ENCODE measurements at places on chromosomes 6 and 20.

GRCh38 chr20:709423-709822 is 33.8 kb upstream of the SCRT2 start:
- no peak for DNase-seq

GRCh38 chr20:35018590-35019371 is 63.1 kb downstream of the MYH7B start:
- DNase-seq = no peak

- DNase-seq = no peak
These were observed 69.5 kb downstream of the TTLL2 start for GRCh38 chr6:167394339-167394738.

DNA sequence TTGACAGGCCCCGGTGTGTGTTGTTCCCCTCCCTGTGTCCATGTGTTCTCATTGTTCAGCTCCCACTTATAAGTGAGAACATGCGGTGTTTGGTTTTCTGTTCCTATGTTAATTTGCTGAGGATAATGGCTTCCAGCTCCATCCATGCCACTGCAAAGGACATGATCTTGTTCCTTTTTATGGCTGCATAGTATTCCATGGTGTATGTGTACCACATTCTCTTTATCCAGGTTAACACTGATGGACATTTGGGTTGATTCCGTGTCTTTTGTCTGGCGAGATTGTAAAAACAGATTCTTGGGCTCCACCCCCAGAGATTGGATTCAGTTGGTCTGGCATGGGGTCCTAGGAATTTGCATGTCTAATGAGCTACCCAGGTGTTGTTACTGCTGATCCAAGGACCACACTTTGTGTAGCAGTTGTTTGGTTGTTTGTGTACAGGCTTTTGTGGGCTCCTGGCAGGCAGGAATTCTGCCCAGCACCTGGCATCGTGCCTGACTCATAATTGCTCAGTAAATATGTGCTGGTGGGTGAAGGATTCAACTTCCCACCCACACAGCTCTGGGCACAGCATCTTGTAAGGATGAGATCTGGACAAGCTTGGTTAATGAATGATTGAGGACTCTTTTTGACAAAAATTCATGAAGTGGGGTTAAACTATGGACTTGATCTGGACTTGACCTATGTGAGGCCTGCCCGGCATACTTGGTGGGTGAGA is 5.2 kb downstream of the TOX2 start:
- DNase-seq = no peak

DNA sequence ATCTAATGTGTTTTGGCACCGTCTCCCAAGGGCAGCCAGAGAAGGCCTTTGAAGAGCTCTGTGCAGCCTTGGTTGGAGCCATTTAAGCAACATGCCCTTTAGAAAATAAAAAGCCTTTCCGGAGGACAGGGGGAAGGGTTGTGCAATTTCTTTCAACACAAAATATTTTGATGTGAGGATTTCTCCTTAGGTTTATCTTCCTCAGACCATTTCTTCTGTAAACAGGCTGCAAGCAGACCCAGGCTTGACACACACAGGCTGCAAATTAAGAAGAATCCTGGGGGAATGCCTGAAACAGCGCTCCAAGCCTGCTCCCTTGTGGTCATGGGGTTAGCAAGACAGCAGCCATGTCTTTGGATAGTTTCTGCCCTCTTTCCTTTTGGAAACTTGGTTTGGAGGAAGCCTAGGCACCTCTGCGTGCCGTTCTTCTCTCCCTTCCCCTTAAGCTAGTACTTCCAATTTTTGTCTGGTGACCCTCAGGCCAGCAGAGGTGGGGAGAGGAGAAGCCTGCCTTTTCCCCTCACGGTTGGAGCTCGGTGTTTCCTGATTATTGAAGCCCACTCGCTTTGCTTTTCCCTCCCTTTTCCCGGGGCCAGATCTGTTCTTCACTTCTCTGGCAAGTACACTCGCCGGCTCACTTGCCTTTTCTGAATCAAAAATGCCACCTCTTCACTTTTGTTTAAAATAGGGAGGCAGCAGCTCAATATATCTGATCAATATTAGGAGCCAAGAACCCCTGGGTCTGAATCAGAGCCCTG is 39.6 kb upstream of the NOX3 start:
- no peak for DNase-seq

DNA sequence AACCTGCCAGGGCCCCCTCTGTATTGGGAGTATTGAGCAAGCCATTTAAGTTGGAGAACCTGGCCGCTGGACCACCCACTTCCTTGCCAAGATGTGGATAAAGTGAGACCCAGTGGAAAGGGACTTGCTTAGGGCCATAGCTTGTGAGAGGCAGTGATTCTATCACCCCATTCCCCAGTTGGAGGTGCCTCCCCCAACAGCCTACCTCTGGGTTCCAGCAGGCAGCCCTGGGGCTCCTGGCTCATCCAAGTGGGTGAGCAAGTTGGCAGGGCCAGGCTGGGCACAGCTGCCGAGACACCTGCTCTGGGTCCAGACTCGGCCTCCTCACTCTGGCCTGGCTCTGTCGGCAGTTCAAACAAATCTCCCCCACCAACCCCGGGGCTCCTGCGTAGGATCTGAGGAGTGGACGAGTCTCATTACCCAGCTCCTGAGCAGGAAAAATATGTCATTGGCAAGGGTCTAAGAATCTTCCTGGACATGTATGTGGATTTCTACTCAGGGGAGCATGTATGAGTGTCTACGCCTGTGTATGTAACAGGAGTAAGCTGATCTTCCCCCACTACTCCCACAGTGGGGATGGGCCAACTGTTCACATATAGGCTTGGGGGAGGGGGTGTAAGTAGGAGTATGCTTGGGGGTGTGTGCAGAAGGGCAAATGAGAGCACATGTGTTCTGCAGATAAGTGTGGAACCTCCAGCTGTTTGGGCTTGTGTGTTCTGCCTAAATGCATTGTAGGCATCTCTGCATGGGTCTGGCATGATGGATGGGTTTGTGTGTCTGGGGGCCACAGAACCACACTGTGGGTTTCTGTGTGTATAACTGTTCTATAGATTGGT is 1.9 kb downstream of the ID1 start:
- no peak for DNase-seq

DNA sequence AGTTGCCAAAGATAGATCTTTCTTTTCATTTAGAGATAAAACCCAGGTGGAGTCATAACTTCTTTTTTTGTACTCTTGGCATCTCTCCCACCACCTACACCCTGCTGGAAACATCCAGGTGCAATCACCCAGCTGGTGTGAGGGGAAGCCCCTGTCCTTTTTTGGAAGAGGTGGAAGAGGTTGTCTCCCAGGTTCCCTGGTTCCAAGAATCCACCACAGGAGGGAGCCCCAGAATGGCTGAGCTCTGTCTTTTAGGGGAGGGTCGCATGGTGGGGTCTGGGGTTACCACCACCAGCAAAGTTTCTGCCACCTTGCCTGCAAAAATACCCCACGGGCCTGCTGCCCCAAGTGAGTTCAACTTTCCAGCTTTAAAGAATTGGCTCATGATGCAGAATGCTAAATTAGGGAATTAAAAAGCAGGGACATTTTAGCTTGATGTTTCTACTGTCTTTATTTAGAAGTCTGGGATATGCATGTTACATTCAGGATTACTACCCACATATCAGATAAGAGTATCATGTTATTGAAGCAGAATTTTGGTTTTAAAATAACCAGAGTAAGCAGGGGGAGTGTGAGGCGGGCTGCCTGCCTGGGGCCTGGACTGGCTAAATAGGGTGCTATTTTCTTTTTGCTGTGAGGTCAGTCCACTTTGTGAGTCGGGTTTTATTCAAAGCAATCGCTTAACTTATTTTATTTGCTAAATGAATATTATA is 11.0 kb downstream of the SMOC2 start:
- DNase-seq = no peak

GRCh38 chr20:6311097-6311496 is 188.3 kb upstream of the FERMT1 start:
- DNase-seq = no peak

DNA sequence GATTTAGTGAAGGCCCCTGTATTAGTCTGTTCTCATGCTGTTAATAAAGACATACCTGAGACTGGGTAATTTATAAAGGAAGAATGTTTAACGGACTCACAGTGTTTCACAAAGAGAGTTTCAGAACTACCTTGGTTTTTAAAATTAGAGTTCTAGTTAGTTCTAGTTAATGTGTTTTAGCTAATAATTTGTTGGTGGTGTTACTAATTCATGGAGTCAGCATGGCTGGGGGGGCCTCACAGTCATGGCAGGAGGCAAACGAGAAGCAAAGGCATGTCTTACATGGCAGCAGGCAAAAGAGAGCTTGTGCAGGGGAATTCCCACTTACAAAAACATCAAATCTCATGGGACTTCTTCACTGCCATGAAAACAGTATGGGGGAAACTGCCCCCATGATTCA is 12.0 kb upstream of the SLC17A3 start:
- no peak for DNase-seq

DNA sequence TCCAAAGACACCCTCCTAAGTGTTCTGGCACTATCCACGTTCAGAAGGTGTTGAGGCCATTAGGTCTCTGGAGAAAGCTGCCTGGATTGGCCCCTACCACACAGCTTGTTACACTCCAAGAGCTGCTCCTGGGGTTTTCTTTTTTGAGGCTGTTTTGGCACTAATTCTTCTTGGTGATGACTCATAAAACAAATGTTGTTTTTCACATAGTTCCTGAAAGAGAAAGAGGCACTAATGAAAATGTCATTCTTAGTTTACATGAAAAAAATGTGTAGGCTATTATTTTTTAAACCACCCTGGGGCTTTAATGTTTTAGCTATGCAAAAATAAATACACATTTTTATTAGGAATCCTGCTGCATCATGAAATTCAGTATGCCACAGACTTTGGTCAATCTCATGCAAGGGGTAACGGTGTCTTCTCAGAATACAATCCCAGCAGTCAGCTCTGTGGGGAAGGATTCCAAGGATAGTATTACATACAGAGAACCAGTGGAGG is 38.1 kb downstream of the TBPL1 start:
- DNase-seq = no peak

- DNase-seq = no peak
These were observed 521.0 kb upstream of the ARID1B start for GRCh38 chr6:156256161-156256560.

All from GM12891 (cell line).